ENCODE measurements at places on chromosomes 11 and 22.

- H3K27ac ChIP-seq = no peak overlapping the region
- peaks cover 18% of the 10 kb centered on the region for H3K4me1 ChIP-seq
- H3K4me3 ChIP-seq = no peak overlapping the region
- H3K27me3 ChIP-seq = no peaks in the 10 kb centered on the region
These were observed 9.3 kb downstream of the SF3A1 start for GRCh38 chr22:30347255-30347892.

- H3K4me3 ChIP-seq = peak overlapping the region; percentile 55
- no peaks in the 10 kb centered on the region for H3K27me3 ChIP-seq
- H3K4me1 ChIP-seq = peaks cover 16% of the 10 kb centered on the region
- H3K36me3 ChIP-seq = no peaks in the 10 kb centered on the region
- H3K27ac ChIP-seq = peak overlapping the region; percentile 67
These were observed 50.5 kb upstream of the WNT7B start for GRCh38 chr22:46027211-46028105.

DNA sequence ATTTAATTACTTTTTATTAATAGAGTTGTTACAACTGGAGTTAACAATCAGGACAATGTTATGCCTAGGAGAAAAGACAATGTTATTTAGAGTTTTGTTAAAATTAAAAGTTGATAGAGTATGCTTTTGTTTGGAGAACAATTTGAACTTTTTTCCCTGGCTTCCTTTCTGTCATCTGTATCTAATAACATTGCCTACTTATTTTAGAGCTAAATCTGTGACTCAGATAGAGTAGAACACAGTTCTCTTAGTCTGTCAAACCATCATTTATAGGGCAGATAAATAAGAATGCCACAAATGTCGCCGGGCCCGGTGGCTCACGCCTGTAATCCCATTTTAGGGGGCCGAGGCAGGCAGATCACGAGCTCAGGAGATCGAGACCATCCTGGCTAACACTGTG is 28.9 kb upstream of the YAP1 start:
- H3K4me3 ChIP-seq = no peak overlapping the region
- no peaks in the 10 kb centered on the region for H3K36me3 ChIP-seq
- DNase-seq = no peak
- H3K4me1 ChIP-seq = no peaks in the 10 kb centered on the region
- no peaks in the 10 kb centered on the region for H3K27me3 ChIP-seq

DNA sequence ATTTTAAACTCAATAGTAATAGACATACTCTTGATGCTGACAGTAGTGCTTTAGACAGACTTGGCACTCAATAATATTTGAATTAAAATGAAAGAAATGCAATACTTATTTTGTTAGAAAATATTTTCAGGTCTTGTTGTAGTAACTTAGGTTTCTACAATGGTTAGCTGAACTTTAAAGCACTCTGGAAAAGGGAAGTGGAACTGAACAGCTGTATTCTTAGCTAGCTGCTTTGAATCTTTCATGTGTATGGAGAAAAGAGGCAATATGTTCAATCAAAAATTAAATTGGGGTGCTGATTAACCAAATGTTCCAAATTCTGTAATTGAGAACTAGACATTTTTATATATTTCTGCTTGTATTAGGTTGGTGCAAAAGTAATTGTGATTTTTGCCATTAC is 517.9 kb upstream of the RAG2 start:
- H3K4me1 ChIP-seq = no peaks in the 10 kb centered on the region
- H3K27me3 ChIP-seq = no peaks in the 10 kb centered on the region
- H3K27ac ChIP-seq = no peak overlapping the region
- H3K36me3 ChIP-seq = no peaks in the 10 kb centered on the region
- DNase-seq = no peak

DNA sequence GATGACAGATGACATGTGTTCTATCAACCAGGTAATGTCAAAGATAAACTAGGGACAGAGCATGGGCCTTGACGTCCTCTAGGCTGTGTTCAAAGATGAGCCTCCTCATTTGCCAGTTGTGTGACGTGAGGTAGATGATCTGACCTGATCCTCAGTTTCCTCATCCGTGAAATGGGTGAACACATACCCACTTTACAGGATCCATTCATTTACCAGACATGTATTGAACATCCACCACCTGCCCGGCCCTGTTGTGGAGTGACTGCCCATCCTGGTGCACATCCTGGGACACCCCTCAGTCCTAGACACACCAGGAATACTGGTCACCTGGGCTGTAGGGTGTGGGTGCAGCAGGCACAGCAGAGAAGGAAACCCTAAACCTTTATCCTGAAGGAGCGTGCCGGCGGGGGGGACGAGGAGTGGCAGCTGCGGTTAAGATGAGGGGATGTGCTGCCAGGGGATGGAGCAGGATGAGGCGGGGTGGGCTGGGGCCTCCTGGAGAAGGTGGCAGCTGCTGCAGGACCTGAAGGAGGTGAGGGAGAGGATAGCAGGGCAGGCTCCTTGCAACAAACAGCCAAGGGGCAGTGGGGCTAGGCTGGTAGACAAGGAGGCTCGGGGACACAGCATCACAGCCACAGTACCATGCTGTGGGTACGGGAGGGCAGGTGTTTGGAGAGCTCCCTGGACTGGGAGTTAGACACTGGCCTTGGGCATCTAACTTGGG is 8.4 kb downstream of the CLDN5 start:
- no peak overlapping the region for H3K27ac ChIP-seq
- no peaks in the 10 kb centered on the region for H3K4me1 ChIP-seq
- H3K4me3 ChIP-seq = no peak overlapping the region
- no peaks in the 10 kb centered on the region for H3K36me3 ChIP-seq

DNA sequence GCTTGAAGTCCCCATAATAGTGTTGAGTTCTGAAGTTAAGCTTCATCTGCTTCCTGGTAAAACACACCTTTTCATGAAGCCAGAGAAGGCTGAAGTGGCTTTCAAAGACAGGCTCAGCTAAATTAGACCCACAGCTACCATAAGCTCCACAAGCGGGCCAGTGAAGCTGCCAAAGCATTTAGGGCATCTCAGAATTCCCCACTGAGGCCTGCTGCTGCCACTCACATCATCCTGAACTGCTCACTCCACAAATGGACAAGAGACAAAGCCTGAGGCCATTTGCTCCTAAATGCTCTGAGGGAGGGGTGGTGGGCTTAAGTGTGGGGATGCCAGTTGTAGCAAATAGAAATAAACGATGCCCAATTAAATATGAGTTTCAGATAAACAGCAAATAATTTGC is 14.6 kb downstream of the CCDC83 start:
- H3K4me3 ChIP-seq = no peak overlapping the region
- no peaks in the 10 kb centered on the region for H3K27me3 ChIP-seq
- no peak for DNase-seq
- H3K27ac ChIP-seq = no peak overlapping the region
- no peaks in the 10 kb centered on the region for H3K36me3 ChIP-seq

- H3K4me3 ChIP-seq = no peak overlapping the region
- DNase-seq = no peak
- no peaks in the 10 kb centered on the region for H3K27me3 ChIP-seq
- H3K27ac ChIP-seq = no peak overlapping the region
These were observed 6.5 kb upstream of the NAALADL1 start for GRCh38 chr11:65064847-65065240.
